ENCODE measurements at places on chromosomes 4 and X.

DNA sequence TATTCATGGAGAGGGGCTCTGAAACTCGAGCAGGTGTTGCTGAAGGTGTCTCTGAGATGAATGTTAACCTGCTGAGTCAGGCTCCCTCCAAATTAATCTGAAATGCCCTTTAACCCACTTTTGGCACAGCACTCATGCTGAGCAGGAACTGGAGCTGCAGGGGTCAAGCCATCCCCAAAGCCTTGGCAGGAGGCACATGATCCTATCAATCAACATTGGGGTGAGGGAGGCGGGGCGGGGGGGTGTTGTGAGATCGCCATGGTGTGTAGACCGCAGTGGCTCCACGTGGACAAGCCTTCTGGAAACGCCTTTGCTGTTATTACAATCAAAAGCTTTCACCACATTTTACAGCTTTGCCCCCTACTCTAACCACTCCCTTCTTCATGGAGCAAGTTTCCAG, 16.5 kb downstream of the ENPP6 start:
- no peak for DNase-seq

- no peak for DNase-seq
Observed at GRCh38 chr4:156169861-156170260, 216.2 kb upstream of the CTSO start.

GRCh38 chrX:45006002-45006800, 133.2 kb downstream of the KDM6A start:
- no peak for DNase-seq

DNA sequence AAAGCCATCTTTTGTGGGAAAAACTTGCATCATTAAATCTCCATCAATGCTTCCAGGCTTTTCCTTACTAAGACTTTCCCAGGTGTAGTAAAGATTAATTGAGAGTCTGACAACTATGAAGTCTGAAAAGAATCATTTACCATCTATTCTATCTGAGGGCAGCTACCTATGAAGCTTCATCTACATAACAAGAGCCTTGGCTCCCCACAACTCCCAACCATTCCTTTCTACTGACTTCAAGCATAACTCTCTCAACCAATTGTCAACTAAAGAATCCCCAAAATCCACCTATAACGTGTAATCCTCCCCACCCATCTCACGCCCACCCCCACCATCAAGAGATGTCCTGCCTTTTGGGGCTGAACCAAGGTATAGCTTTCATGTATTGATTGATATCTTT, 101.5 kb upstream of the GABRA2 start:
- DNase-seq = no peak

DNA sequence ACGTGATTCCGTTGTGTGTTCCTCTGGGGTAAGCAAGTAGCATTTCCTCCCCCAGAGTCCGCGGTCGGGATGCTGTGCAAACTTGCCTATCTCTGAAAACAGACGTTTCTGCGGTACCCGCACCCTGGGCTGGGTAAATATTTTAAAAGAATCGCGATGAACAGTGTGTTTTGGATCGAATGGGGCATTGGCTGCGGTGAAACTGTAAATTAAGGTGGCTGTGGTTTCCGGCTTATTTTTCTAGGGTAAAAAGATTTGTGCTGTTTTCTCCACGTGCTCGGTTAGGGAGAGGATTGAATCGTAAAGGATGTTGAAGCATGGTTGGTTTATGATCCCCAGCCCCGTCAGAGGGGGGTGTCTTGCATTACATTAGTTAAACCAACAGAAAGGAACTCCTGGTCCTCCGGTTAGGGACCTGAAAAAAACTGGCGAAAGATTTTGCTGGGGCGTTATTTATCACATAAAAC, 1.2 kb downstream of the HHIP start:
- DNase-seq = no peak

GRCh38 chr4:22515888-22516541, at the start of gene ADGRA3:
Gene ADGRA3, minus strand, starts transcription at chr4:22516066. Its CDS starts 282 bp downstream, at chr4:22515784.
- no peak for DNase-seq

DNA sequence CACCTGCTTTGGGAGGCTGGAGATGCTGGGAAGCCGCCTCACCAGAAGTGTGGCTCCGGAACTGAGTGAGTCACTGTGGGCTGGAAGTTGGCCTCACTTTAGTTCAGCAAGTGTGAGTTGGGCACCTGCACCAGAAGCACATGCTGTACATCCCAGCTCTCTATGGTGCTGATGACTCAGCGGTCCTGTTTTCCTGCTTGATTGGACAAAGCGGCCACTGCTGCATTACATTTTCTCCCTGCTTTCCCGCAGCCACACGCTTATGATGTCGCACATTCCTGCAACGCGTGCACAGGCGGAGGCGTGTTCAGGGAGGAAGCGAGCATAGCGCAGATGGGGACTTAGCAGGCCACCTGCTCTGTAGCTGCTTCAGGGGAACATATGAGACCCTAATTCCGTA, 26.7 kb upstream of the CLDN34 start:
- no peak for DNase-seq

DNA sequence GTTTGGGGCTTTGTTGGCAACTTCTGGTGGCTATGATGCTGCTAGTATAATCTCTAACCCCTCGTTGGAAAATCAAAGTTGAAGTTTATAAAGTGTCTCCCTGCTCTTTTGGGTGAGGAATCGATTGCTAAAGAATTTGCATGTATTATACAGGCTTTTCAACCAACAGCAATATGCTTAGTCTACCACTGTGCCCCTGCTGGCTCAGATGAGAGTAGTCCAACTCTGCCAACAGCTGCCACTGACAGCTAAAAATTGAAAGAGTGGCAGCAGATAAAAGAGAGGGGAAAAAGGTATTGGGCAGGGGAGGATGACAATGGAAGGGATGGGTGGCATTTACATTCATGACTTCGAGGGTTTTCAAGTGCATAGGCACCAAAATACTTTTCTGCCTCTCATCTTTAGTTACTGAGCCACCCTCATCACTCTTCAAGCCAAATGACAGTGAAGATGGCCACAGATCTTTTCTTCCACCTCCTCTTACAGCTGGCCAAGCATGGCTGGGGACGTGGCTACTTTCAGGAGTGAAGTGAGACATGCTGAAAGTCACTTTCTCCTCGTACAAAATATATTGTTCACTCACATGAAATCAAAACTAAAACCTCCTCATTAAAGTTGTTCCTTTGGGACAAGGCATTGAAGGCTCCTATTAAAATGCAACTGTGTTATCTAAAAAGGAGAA, 2.7 kb upstream of the GRIA3 start:
- no peak for DNase-seq

- DNase-seq = no peak
Observed at GRCh38 chr4:77600521-77601451, 4.8 kb upstream of the CXCL13 start.

GRCh38 chr4:186900232-186900900, 176.7 kb upstream of the FAT1 start:
- DNase-seq = no peak

DNA sequence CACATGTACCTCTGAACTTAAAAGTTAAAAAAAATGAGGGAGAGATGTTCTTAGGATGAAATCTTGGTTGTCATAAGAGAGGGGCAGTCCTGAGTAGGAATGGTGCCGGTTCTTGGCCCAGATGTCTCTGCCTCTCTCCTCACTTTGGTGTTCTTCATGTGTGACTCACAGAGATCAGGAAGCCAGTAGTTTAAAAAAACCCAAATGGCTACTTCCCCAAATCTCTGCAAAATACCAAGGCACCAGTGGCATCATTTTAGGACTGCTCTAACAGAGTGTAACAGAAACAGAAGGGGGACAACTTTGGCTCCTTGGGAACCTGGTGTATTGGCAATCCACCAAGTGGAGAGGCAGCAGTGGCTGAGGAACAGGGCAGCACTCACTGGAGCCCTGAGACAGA, 116.8 kb downstream of the SCD5 start:
- DNase-seq = no peak

DNA sequence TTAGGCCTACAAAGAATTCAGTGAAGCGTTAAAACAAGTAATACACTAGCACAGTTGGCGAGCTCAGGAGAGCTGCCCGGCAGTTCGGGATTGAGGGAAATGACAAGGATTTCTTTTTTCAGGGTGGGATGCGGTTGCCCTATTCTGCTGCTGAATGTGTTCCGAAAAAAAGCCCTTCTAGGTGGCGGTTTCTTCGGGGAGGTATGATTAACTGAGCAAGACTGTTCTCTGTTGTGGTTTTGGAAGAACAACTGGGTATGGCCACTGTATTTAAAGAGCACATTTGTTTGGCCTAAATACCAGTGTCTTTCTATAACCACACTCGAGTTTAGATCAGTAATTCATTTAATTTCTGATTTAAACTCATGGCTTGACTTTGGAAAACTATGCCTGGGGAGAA, 459.7 kb upstream of the FAT1 start:
- DNase-seq = no peak

- no peak for DNase-seq
Observed at GRCh38 chr4:169272265-169272886, 1.6 kb upstream of the SH3RF1 start.

DNA sequence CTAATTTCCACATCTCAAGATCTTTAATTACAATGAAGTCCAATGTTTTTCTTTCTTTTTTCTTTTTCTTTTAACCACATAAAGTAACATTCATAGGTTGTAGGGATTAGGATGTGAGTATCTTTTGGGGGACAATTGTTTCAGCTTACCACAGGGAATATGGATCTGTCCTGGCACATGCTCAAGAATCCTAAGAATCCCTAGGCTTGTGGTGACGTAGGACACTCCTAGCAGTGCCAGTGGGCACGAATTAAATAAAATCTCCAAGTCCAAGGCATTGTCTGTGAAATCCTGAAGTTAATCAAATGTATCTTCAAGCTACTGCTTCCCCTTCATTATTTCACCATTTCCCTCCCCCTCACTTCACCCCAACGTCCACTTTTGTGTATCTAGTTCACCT, 2.6 kb upstream of the LAS1L start:
- DNase-seq = no peak

GRCh38 chrX:154056770-154057241, 37.1 kb upstream of the IRAK1 start:
- no peak for DNase-seq

DNA sequence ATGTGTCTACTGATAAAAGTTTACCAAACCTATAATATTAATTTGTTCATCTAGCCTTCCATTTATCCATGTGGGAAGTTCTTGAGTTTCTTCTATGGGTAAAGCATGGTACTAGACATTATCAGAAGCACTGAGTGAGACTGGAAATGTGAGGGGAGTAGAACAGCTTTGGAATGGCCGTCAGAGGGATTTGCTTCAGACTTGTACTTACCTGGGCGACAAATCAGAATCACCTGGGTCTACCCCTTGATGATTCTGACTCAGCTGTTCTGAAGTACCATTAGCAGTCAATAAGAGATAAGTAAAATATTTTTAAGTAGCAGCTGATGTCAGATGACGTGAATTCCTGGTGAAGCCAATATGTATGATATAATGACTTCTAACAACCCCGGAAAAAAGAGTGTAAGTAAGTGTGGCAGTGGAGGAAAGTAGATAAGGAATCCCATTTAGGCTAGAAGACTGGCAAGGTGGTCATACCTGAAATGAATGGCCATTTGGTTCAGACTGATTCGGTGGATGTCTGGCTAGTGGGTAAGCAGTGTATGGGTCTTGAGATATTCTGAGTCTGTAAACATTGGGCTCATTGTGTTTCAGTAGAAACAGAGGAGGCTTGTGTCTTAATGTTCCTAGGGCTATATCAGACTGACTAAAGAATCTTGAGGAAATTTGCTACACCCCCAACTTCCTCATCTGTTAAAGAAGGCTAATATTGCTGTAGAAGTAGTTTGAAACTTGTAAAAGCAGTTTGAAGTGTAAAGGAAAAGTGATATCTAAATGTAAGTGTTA, 409.2 kb downstream of the NKX6-1 start:
- no peak for DNase-seq

- DNase-seq = no peak
Observed at GRCh38 chr4:25060241-25060962, 29.7 kb upstream of the LGI2 start.

- no peak for DNase-seq
Observed at GRCh38 chr4:87848622-87849351, 16.0 kb downstream of the MEPE start.

DNA sequence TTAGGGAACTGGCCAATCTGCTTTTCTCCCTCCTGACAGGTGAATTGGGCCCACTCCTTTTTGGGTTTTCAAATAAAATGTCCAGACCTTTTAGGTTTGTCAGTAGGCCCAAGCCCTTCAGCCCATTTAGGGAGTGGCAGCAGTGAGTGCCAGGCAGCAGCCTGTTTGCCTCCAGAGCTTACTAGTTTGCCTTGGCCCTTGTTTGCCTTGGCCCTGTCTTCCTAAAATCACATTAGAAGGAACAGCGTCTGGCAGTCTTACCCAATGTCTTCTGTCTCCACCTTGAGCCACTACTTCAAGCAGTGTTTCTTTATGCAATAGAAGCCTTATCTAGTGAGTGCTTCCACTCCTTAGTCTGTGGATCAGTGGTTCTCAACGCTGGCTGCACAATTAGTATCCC, 117.1 kb downstream of the TMEM164 start:
- DNase-seq = no peak

GRCh38 chr4:15961781-15962510, 1.0 kb downstream of the FGFBP2 start:
- DNase-seq = no peak

GRCh38 chrX:56733459-56734046, 4.5 kb downstream of the NBDY start:
- no peak for DNase-seq

- DNase-seq = no peak
Observed at GRCh38 chr4:173565281-173565680, 35.3 kb upstream of the HAND2 start.

DNA sequence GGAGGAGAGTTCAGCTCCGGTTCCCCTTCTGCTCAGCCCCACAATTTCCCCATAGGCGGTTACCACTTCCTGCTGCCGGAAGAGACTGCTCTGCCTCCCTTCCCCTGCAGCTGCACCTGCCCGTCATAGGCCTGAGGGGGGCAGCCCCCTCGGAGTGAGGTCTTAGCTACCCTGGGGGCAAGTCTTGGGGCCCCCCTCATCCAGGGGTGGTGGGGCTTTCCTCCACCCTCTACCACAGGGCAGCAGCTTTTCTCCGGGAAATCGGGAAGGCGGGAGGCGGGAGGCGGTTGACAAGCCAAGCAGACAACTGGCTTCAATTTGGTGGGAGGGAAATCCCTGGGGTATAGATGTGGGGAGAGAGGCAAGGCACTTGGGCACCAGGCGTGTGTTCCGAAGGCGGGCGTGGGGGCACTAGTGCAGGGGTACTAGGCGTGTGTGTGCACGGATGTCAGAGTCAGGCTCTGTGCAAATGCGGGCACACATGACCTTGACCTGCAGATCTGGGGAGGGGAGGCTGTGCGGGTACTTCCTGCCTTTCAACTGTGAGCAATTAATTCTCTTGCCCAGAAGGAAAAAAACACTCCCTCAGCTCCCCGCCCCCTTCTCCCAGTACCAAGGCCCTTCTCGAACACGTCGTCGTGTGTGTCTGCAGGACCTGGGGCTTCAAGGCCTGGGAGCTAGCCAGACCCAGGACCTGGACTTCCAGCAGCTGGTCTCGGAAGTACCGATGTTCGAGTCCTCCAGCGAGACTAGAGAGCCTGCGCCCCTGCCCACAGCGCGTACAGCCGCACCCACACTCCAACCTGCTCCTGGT, 1.0 kb upstream of the ARHGAP4 start:
- peak; percentile 55 for DNase-seq

GRCh38 chrX:65846974-65847373, 179.5 kb downstream of the MSN start:
- DNase-seq = no peak
